SK-N-MC (cell line): ENCODE measurements at places on chromosomes 1 and 21.

GRCh38 chr1:7015022-7015421, 229.8 kb downstream of the CAMTA1 start:
- DNase-seq = no peak

- DNase-seq = no peak
Observed at GRCh38 chr1:92820024-92820423, 11.8 kb upstream of the RPL5 start.

DNA sequence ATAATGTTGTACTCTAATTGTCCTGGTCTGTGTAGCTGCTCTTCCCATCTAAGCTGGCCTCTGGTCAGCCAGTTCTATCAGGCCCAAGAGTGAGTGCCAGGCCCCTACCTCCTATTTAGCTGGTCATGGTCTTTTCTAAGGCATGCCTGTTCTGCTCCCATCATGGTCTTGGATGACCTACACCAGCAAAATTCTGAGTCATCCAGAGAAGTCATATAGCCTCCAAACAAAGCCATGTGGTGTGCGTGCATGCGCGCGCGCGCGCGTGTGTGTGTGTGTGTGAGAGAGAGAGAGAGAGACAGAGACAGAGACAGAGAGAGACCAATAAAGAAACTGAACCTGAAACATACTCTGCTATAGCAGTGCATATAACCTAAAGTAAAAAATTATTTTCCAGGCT, 254.4 kb downstream of the BRINP2 start:
- DNase-seq = no peak

DNA sequence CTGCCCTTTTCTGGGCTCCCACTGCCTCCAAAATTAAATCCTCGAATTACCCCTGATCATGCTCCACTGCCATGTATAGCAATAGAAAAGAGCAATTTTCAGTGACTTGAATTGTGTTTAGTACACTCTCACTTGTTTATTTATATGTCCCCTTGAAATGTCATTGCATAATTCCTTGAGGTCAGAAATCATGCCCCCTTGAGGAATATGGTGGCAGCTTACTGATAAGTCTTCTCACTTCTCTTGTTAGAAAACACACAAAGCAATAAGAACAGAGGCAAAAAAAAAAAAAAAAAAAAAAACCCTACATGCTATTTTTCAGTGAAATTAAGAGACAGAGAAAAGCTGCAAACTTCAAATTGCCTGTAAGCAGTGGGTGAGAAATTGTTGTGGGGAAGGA, 37.5 kb downstream of the GPR88 start:
- no peak for DNase-seq

DNA sequence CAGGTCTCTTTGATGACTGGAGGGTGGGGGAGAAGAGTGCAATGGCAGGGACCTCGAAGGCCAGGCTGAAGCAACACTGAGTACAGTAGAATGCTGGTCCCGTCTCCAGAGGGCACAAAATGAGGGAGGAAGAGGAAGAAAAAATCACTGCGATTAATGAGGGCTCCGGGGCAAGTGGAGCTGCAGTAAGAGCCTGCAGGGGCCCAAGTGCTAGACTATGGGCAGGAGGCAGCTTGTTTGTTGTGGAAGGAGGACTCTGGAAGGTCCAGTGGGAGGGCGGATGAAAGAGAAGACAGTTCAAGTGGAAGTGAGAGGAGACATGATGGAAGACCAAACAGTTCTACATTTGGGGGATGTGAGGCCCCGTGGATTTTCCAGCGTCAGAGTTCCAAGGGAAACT, 17.4 kb downstream of the TMCC2 start:
- DNase-seq = no peak

- no peak for DNase-seq
Observed at GRCh38 chr1:18324246-18324645, 156.5 kb upstream of the KLHDC7A start.

GRCh38 chr1:213135572-213135971, 84.5 kb downstream of the RPS6KC1 start:
- no peak for DNase-seq

- no peak for DNase-seq
Observed at GRCh38 chr21:33566514-33566913, 22.0 kb downstream of the DONSON start.

GRCh38 chr21:41976611-41977010, 22.8 kb upstream of the C2CD2 start:
- no peak for DNase-seq

DNA sequence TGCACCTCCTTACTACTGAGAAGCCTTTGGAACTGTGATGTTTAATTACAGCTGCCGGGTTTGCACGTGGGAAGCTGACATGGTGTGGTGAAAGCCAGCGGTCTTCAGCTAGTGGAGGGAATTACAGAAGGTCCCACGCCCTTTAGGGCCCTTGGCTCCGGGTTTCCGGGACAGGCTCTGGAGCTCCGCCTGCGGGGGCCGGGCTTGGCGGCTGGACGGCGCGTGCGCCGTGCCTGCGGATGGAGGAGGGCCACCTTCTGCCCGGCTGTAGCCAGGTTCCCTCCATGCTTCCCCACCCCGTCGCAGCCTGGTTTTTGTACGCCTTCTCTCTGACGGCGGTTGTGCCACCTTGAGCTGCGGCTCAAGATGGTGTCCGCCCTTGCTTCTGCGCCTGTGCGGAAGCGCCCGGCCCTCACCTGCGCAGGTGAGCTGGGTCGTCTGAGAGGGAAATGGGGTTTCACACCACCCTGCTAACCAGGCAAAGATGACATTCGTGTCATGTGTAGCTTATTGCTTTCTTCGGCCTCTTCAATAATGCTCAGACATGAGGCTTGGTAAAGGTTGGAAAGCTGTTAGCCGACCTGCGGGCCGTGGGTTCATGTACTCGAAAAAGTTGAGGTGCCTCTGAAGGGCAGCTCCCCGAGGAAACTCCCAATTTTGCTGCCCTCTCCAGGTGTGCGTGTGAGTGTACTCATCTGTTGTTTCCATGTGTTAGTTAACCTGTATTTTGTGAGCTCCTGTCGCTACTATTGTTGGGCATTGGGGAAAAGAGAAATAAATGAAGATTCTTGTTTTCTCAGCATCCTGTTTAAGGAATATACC, 36.6 kb upstream of the OPRD1 start:
- DNase-seq = no peak

GRCh38 chr1:76635784-76636183, 231.5 kb upstream of the ST6GALNAC5 start:
- DNase-seq = no peak

DNA sequence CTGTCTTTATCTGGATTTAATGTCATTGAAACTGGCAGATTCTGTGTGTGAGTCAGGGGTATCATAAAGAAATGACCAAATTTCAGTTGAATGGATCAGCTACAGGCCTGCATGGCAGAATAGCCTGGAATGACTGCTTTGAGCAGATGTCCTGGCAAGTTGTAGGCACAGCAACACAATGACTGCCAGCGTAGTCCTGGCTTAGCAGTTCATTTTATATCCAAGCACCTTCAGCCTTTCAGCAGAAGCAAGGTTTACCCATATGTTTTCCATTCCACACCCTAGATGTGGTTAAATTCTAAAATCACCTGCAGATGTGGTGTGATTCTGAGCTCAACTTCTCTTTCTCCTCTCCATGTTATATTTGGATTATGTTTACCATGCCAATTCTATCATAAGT, 22.3 kb upstream of the PTGFR start:
- DNase-seq = no peak

GRCh38 chr1:116104667-116105066, 6.5 kb upstream of the MAB21L3 start:
- no peak for DNase-seq

- no peak for DNase-seq
Observed at GRCh38 chr21:43717967-43718871, 710 bp upstream of the PDXK start.

- no peak for DNase-seq
Observed at GRCh38 chr21:14829685-14830084, 235.1 kb downstream of the NRIP1 start.

GRCh38 chr1:63557365-63557987, 34.2 kb downstream of the EFCAB7 start:
- no peak for DNase-seq

DNA sequence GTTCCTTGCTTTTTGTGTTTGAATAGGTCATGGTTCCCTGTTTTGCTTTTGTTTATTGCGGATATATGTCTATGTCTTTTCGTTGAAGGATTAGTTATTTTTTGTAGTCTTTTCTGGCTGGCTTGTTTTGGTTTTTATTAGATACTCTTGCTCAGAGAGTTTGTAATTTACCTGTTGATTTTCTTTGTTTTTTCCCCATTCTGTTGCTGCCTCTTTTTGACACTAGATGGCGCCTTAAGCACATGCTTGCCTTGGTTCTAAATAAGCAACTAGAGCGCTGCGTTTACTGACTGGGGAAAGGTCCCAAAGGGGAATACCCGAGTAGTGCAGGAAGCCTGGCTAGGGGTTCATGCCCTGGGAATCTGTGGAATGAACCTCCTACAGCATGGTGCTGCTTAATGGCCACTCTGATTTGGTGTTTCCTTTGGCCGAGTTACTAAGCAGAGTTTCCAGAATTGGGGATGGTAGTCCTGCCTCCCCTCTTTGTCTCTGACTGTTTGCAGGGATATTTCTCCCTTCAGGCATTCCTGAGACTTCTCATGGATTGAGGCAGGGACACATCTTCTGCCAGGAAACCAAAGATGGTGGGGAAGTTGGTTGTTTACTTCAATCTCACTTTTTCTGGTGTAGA, 143.2 kb downstream of the PTPRU start:
- peak; percentile 34 for DNase-seq

DNA sequence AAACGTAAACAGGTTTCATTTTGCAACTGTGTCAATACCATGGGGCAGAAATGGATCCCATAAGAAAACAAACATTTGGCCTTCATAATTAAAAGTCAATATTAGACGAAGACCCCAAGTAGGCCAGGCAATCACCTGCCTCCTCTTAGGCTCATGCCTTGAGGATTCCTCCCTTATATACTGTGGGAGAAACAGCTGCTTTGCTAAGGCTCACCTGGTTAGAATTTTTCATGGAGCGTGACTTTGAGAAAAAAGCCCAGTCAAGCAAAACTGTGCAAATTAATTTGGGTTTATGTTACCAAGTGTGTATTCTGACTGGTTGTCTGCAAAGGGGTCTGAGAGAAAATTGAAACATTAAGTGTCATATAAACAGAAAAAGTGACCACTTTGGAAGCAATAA, 605.3 kb upstream of the USP24 start:
- no peak for DNase-seq

DNA sequence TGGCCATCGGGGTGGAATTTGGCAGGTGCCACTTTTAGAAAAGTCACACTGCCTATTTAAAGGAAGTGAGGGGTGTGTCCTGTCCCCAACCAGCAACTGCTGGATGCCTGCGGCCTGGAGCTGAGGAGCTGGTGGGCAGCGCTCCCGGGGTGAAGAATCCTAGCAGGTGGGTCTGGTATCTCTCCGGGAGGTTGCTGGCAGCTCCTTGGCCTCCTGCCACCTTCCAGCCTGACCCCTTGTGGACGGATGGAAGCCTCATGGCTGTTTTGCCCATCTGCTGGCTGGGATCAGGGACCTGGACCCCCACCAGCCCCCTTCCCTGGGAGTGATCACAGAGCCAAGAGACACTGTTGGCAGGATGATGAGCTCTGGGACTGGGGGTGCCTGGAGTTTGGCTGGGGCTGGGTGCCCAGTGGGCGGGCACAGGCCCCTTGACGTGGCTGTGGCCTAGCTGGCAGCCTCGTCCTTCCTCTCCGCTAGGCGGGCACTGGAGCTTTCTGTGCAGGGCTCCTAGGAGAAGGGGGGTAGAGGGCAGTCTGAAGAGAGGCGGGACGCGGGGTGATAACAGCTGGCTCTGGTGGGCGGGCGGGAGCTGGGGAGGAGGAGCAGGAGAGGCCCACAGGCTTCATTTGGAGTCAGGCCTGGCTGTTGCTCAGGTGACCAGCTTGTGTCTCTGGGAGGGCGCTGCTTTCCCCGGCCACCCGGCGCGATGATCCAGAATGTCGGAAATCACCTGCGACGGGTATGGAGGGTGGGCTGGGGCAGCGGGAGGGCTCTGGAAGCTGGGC, at the start of gene ACOT11:
TSS of gene ACOT11 (plus strand) at position 628 of the 788 bp plus-strand sequence. CDS start at position 710, 82 bp downstream.
- DNase-seq = no peak

- DNase-seq = no peak
Observed at GRCh38 chr1:24725209-24725651, 20.0 kb upstream of the CLIC4 start.

GRCh38 chr1:7409278-7409677, 361.8 kb upstream of the VAMP3 start:
- DNase-seq = no peak

DNA sequence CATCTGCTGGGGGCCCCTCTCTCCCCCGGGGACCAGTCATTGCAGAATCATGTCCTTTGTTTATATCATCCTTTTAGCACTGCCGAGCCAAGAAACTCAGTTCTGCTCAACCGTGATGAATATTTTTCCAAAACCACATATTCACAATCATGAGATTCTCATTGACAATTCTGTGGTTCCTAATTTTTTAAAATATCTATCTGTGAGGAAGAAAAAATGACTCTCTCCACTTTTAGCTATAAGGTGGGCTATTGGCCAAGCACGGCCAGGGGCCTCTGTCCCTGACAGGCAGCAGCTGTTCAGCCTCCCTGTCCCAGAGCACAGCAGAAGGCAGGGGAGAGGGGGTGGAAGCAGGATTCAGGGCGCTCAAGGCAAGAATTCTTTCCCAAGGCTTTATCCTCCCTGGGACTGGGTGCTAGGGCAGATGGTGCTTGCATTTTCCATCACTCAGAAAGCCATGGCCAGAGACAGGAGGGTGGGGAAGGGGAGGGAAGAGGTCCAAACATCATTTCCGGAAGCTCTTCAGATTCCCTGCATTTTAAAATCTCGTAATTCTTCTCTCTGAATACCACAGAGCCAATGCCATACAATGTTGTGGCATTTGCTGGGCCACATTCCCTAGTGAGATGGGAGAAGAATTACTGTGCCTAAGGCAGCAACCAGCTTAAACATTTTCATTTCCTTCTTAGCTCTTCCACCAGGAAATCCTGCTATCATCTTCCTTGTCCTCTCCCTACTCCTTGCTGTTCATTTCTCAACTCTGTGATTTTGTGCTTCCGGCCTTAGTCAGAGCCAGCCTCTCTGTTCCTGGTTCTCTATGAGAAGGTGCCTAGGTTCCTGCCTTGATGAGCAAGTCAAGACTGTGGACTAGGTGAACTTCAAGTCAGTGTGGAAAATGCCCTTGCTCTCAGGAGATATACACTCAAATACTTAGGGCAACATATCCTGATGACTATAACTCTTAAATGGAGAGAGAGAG, 60.3 kb downstream of the KCNJ6 start:
- no peak for DNase-seq

- no peak for DNase-seq
Observed at GRCh38 chr1:37602750-37603694, 7.3 kb upstream of the GNL2 start.

- no peak for DNase-seq
Observed at GRCh38 chr1:7617826-7618225, 153.3 kb upstream of the VAMP3 start.

- DNase-seq = no peak
Observed at GRCh38 chr1:116763787-116764465, 9.7 kb downstream of the CD2 start.

- peak; percentile 24 for DNase-seq
Observed at GRCh38 chr1:34786521-34787325, 5.7 kb downstream of the GJB3 start.

DNA sequence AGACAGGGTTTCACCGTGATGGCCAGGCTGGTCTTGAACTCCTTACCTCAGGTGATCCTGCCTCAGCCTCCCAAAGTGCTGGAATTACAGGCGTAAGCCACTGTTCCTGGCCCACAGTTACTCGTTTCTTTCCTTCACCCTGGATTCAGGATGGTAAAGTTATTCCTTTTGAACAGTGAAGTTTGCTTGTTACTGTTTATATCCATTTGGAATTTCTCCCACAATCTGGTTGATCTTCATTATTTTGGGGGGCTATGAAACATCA, 43.0 kb downstream of the WDR4 start:
- DNase-seq = no peak
